ENCODE measurements at places on chromosomes 6 and 20. TPM values are rescaled to one million over a fixed set of nuclear protein-coding genes. Genes with fewer than 3 reads are reported as not detected.

The TFEB gene
- total RNA-seq = 1.6 TPM

The ZBTB46 gene
- 22.4 TPM for total RNA-seq

The FRMD1 gene
- not detected for total RNA-seq

The TRIM15 gene
- not detected for total RNA-seq

The CALHM6 gene
- 4.5 TPM for total RNA-seq

The SYNE1 gene
- total RNA-seq = 137 TPM

The RAB32 gene
- total RNA-seq = 6.9 TPM

The TSBP1 gene
- not detected for total RNA-seq

The SPAG4 gene
- 0.82 TPM for total RNA-seq

The LTA gene
- not detected for total RNA-seq

The OLIG3 gene
- not detected for total RNA-seq

The EYS gene
- 2.0 TPM for total RNA-seq

The TINAG gene
- total RNA-seq = 0.41 TPM

The HDGFL1 gene
- under 0.01 TPM for total RNA-seq

The PCK1 gene
- total RNA-seq = under 0.01 TPM

The GNAS-AS1 gene
- total RNA-seq = 1.2 TPM

The RCAN2 gene
- total RNA-seq = 15.1 TPM

The EEF1E1 gene
- total RNA-seq = 23.2 TPM

The CST4 gene
- total RNA-seq = not detected

The GPR6 gene
- 7.3 TPM for total RNA-seq

The CD93 gene
- 10.6 TPM for total RNA-seq

The POM121L2 gene
- not detected for total RNA-seq

The HEY2 gene
- 1.2 TPM for total RNA-seq

The LAMP5 gene
- total RNA-seq = 12.6 TPM

The VSX1 gene
- not detected for total RNA-seq

The KCNQ5 gene
- 12.6 TPM for total RNA-seq

The CNR1 gene
- 342 TPM for total RNA-seq

The FGD2 gene
- total RNA-seq = 0.82 TPM

The NMBR gene
- total RNA-seq = 4.9 TPM

The SERPINB6 gene
- total RNA-seq = 14.3 TPM

The CTAGE9 gene
- total RNA-seq = not detected

The ACTL10 gene
- 0.82 TPM for total RNA-seq

The PKIB gene
- 4.1 TPM for total RNA-seq

The PRKN gene
- total RNA-seq = 6.1 TPM

The SLC22A23 gene
- 22.8 TPM for total RNA-seq

The KCNK15 gene
- not detected for total RNA-seq

Data from frontal cortex (tissue), 4 donors.